Pons (tissue), 1 donor: ENCODE measurements at places on chromosomes 4 and X.

DNA sequence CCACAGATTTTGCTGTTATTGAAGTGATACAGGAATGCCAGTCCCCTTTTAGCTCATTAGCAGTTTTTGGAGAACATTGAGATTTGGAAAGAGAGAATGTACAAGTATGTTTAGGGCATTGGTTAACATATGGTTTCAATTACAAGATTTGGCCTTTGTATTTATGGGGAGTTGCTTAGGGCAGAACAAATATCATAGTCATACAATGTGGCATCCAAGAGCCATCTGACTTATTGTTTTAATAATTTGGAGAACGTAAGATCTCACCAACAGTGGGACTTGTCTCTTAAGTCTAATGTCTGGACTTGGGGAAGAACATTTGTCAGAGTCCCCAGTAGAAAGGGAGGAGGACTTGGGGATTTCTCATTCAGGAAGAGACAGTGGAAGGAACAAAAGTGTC, 166.1 kb downstream of the STK32B start:
- DNase-seq: no peak

- no peak for DNase-seq
Measured at GRCh38 chr4:97016186-97016907, 1126.9 kb downstream of the STPG2 start.

DNA sequence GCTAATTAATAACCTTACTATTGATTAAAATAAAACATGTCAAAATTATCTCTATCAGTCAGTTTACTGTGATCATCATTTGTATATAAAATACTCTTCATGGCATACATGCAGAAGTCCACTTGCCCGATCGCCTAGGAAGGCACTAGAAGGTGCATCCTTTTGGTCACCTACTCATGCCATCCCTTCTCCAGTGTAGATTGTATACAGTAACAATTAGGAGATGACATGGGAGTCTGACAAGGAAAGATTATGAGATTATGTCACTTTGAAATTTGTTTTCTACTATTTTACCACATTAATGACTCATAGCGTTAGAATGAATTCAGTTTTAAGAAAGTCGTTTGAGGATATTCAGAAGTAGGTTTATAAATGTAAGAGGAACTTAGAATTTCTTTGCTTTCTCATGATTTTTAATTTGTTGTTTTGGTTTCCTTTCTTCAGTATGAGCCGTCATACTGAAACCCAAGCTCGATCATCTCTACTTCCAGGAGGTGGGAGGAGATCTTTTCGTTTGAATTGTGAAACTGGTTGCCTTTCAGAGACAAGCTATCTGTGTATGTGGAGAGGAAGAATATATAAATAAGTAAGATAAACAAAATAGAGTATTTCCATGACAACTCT, 51.1 kb upstream of the UNC5C start:
- DNase-seq: no peak

GRCh38 chr4:135065366-135065765, 863.8 kb upstream of the PABPC4L start:
- DNase-seq: no peak

GRCh38 chrX:77740376-77740905, 45.6 kb downstream of the ATRX start:
- no peak for DNase-seq

DNA sequence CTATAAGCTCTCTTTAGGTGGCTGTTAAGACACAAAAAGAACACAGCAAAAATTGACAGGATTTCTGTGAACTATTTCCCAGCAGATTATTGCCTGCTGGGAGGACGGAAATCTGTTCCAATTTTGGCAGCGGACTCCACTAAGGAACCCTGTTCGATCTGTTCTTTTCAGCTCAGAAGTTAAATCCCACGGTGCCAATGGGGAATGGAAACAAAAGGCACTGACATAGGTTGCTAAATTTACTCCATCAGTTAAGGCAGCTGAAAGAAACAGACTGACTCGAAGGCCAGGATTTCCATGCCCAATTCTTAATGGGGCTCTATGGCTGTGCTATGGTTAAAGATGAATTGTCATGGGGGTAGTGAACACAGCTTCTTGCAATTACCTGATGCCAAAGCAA, 126.5 kb upstream of the HPGD start:
- DNase-seq: no peak

DNA sequence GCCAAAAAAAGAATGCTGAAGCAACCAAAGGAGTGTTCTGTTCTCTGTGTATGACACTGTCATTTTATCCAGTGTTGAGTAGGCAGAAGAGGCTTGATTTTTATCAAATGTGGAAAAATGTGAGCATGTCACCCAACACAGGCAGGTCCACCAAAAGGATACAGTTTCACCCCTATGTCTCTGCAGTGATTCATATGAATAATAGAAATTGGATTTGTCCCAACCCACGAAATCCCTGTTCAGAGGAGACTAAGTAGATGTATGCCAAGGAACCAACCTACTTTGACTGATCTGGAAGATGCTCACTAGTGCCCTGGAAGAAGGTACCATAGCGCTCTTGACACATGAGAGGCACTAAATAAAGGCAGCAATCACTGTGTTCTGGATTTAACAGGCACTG, 72.5 kb downstream of the FGF13 start:
- no peak for DNase-seq

DNA sequence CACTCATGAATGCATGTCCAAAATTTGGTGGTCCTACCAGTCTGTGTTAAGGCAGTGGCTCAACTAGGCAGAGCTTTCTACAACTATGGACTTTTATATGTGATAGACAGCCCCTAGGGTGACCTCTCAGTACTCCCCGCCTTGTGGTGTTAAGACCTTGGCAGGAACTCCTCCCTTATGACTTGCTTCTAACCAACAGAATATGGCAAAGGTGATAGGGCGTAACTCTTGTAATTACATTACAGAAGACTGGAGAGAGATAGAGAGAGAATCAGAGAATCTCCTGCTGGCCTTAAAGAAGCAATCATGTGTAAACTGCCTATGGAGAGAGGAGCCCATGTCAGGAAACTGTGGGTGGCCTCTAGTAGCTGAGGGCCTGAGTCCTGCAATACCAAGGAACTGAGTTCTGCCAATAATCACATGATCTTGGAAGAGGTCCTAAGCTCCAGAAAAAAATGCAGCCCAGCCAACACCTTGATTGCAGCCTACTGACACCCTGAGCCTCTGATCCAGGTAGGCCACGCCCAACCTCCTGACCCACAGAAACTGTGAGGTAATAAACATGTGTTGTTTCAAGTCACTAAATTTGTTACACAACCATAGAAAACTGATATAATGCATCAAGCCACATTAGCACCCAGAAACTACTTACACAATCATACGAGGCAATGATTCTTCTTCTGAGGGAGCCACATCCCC, 68.9 kb downstream of the INPP4B start:
- DNase-seq: no peak

- DNase-seq: no peak
Measured at GRCh38 chrX:150199803-150200202, 163.3 kb upstream of the MAMLD1 start.

- no peak for DNase-seq
Measured at GRCh38 chr4:58679886-58680285, 1569.7 kb upstream of the IGFBP7 start.

DNA sequence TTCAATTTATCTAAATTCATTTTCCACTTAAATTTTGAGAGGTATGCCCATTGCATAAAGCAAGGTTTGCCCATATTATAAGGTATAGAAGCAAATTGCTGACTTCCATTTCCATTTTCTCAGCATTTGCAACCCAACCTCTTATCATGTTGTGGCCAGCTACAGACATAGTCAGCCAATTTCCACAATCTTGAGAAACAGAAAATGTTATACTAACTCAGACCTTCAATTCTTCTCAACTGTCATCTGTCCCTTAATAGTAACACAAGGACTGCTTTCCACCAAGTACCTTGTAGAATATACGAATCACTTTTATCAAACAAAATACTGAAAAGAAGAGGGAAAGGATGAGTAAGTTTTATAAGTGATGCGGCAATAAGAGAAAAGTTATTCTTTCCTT, 11.2 kb upstream of the GRIA3 start:
- DNase-seq: no peak

DNA sequence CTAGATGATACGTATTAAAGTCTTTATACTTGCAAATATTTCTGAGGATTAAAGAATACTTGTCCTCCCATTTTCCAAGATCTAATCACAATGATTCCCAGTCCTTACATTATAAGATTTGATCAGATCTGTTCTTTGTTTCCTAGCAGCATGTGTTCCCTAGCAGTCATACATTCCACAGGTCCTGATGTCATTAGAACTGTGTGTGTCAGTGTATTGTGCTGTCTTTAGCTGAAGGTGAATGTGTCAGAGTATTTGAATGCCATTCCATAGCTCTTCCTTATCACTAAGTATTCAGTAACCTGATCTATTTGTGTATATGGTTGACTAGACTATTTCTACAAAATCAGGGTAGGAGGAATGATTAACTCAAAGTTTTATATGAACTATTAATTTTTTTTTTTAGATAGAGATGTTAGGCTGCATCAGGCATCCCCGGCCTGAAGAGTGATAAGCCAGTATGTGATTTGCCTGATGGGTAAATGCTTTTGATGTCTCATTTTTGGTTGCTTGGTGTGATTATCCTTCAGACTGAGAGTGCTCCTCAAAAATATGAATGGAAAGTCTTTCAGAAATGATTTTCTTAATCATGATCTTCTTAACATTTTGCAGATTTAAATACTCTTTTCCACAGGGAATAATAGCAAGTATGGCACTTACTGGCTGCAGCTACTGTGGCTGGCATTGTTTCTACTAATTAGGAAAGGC, 4.4 kb downstream of the ADGRL3 start:
- peak; percentile 74 for DNase-seq

- DNase-seq: peak; percentile 30
Measured at GRCh38 chrX:8748855-8749254, 16.9 kb upstream of the ANOS1 start.

GRCh38 chr4:133157460-133158160, 8.5 kb downstream of the PCDH10 start:
- peak; percentile 80 for DNase-seq

DNA sequence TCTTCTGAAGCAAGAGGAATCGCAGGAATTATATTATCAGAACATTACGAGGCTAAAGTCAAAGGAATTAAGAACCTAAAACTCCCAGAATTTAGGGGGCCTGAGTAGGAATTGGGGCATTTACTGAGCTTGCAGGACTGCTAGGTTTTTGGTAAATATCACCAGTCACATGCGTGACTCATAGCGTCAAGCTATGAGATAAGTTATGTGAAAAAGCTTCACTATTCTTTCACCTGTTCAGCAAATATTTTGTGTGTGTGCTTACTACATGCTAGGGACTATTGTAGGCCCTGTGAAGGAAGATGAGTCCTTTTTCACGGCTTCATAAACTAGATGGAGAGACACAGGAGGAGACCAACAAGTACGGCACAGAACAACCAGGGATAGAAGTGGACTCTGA, 52.2 kb downstream of the MAGEA10 start:
- DNase-seq: no peak

DNA sequence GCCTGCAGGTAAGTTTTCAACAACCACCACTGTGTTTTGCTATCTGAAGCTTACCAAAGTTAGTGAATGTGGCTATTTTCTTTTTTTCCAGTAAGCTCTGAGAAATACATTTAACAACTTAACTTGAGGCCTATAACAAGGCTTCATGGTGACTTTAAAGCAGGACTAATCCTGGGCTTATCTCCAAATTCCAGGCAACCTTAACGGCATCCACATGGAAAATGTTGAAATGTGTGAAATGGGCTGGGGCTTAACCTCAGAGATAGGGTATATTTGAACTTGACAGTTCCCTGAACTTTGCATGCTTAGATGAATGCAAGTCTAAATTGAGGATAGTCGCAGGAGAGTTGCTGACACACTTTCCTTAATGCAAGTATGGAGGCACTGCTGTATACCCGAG, 539.2 kb downstream of the GALNTL6 start:
- no peak for DNase-seq

DNA sequence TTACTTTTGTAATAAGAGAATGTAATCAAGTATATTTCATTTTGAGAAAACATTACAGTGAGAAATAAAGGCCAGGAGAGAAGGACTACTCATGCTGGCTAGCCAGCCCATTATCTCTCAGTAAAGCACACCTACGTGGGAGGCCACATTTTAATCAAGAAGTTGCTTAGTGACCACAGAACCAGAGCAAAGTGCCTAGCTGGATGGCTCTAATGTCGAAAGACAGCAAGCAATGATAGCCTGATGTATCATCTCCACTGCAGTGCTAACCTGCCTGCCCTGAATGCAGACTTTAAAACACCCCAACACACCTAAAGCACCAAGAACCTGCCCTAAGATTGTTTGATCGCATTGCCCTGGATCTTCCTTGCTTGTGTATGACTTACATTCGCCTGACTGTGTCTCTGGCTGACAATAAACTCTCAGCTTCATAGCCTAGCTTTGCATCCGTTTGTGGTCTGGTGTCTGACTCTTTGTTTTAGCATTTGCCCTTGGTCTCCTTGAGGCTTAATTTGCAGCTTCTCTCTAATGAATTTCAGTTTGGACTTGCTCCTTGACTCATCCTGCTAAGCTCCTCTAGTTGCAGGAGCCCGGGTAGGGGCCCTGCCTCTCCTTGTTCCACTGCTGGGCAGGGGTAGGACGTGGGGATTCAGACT, 31.4 kb upstream of the SOWAHD start:
- DNase-seq: no peak

GRCh38 chr4:124903995-124904722, 191.6 kb upstream of the ANKRD50 start:
- DNase-seq: no peak

DNA sequence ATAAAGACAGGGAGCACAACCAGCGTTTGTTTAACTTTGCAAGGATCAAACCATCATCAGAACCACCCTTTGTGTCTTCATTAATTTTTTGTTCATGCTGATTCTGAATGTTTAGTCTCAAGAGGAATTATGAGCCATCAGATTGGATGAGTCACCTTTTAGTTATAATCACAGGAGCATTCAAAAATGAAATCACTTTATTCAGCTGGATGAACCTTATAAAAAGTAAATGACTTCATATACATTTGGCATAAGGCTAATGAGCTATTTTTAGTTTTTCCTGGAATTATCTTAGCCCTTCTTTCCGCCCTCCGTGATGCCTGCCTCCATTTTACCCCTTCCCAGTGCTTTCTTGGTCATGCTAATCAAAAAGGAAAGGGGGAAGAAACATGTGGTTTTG, 103.6 kb downstream of the SORBS2 start:
- DNase-seq: no peak

- DNase-seq: no peak
Measured at GRCh38 chrX:37817579-37817978, 29.8 kb downstream of the DYNLT3 start.

DNA sequence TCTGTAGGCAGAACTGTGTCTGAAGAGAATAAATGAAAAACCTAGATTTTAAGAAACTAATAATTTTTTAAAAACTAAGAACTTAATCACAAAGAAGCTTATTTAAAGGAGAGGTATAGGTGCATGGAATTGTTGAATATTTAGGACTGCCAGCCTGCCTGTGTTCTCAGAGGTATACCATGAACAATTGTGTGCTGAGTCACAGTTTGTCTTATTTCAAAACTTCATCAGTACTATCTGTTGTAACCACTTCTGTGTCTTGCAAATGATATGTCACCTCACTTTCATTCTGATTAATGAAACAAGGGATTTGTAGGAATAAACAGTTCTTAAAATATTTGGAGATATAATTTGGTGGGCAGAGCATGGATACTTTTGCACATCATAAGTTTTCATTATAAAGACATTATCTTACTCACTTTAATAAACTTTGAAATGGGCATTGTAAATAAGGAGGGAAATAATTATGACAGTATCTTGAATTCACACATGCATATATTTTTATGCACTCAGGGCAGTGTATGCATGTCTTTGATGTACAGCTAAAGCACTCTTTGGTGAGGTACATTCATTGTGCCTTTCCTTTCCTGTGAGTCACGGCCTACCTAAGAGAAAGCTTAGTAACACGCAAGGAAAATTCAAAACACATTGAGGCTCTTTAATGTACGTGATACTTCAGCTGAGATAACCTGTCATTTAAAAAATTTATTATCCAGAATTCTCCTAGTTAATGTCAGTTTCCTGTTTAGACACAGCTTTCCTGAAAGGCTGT, 31.7 kb downstream of the STOX2 start:
- DNase-seq: no peak
